ENCODE measurements at places on chromosomes 4 and X. TPM values are rescaled to one million over a fixed set of nuclear protein-coding genes. Genes with fewer than 3 reads are reported as not detected.

The SSX4B gene
- total RNA-seq, result not detected

The SLC26A1 gene
- total RNA-seq, result not detected

The GLRA2 gene
- not detected for total RNA-seq

The UGT2B17 gene
- not detected for total RNA-seq

The FGFRL1 gene
- total RNA-seq, result 8.9 TPM

The AMER1 gene
- 3.0 TPM for total RNA-seq

The PF4V1 gene
- not detected for total RNA-seq

The CSAG1 gene
- not detected for total RNA-seq

The MYOZ2 gene
- not detected for total RNA-seq

The TKTL1 gene
- total RNA-seq, result 2.0 TPM

Measured in activated CD4-positive, alpha-beta memory T cell treated with anti-CD3 and anti-CD28 coated beads, Interleukin-2, amount 10 ng/mL, durations not matched to agents 7 days and 5 days (primary cell).